ENCODE measurements at places on chromosomes 11 and 22.

GRCh38 chr22:47596176-47596690 lies 833.8 kb downstream of the TBC1D22A start:
- no peak for DNase-seq

GRCh38 chr11:61025821-61026120 lies 54.3 kb downstream of the CD6 start:
- no peak for DNase-seq

DNA sequence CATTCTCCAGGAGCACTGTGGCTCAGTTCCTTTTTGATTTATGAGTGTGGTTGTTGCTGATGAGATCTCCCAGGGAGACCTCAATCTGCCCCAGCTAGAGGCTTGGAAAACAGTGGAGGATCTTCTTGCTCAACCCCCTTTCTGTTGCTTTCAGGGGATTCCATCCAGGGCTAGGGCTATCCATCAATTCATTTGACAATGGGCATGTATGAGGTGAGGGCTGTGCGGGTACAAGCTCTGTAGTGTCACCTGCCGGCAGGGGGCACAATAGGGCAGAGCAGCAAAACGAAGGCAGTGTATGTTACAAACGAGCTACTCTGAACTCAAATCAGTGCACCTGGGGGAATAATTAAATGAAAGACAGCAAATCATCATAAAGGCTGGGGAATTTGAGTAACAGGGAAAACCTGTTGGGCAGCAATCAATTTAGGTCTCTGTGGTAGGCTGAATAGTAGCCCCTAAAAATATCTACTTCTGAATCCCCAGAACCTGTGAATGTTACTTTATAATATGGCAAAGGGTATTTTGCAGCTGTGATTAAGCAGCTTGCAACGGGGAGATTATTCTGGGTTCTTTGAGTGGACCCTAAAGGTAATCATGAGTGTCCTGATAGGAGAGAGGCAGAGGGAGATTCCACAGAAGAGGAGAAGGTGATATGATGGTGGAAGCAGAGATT lies 170.3 kb upstream of the ZBED5 start:
- DNase-seq = peak; percentile 7

GRCh38 chr11:7272373-7272772 lies 20.7 kb downstream of the SYT9 start:
- no peak for DNase-seq

- DNase-seq = no peak
Observed at GRCh38 chr11:10743354-10744000, 7.6 kb upstream of the CTR9 start.

DNA sequence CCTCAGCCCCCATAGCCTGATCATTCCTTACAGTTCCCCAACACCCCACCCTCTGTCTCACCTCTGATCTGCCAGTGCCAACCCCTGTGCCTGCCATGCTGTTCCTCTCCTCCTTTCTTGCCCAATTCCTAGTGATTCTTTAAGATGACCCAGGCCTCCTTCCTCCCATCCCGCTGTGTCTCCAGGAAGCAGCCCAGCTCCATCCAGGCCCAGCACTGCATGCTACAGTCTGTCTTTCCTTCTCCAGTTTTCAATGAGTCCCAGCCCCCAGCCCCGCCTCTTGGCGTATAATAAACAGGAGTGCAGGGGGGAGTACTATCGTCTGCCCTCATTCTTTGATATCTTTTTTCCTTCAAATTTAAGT lies 12.3 kb downstream of the LTBP3 start:
- no peak for DNase-seq

DNA sequence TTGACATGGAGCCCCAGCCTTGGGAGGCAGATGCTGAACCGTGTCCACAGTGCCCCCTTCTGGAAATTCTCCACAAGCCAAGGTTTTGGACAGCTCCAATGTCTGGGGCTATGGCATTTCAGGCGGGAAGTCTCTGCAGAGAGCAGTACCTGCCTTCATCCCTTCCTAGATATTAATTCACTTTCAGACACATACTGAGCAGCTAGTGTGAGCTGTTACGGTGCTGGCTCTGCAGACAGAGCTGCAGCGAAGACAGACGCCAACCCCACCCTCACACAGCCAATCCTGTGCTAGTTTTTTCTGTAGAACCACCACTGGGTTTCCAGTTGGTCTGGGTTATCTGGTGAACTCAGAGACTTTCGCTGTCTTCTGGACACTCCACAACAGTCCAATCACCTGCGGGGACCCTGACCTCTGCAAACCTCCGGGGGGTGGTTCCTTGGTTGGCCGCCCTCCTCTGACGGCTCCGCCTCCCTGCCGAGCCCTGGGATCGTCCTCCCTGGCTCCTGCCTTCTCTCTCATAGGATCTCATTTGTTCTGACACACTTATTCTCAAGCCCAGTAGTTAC lies 9.1 kb downstream of the LMF2 start:
- DNase-seq = no peak

Measured in AG09309 (cell line).